RPMI7951 (cell line): ENCODE measurements at places on chromosomes 7 and 10. TPM values are rescaled to one million over a fixed set of nuclear protein-coding genes. Genes with fewer than 3 reads are reported as not detected.

- DNase-seq: no peak
Measured at GRCh38 chr7:68224041-68224741, 1227.6 kb downstream of the TYW1 start.

- DNase-seq: no peak
Measured at GRCh38 chr10:94710578-94710977, 27.0 kb downstream of the CYP2C18 start.

Gene MSMB
- not detected in 2 replicates for total RNA-seq

Gene OR2A5
- not detected in 2 replicates for total RNA-seq

Gene HTR7
- total RNA-seq: 6.8 and 7.3 TPM in 2 replicates

Gene FAM180A
- total RNA-seq: 4.8 and 6.4 TPM in 2 replicates
